Hair follicular keratinocyte (primary cell): ENCODE measurements at places on chromosomes 4 and X. TPM values are rescaled to one million over a fixed set of nuclear protein-coding genes. Genes with fewer than 3 reads are reported as not detected.

GAGE13 gene
- total RNA-seq, result not detected in 2 replicates

LRIT3 gene
- 0.11 TPM in 1 of 2 replicates, not detected in the other for total RNA-seq

CCKAR gene
- total RNA-seq, result not detected in 2 replicates

MTNR1A gene
- not detected in 2 replicates for total RNA-seq

DMD gene
- 8.9 and 10.9 TPM in 2 replicates for total RNA-seq
